ENCODE measurements at places on chromosomes 5 and 9.

GRCh38 chr9:94082553-94082952, 1.7 kb upstream of the PTPDC1 start:
- no peak for DNase-seq

GRCh38 chr9:5864446-5864845, 26.2 kb upstream of the MLANA start:
- DNase-seq: no peak

- no peak for DNase-seq
Observed at GRCh38 chr5:180289433-180289832, 2.5 kb downstream of the MAPK9 start.

GRCh38 chr5:83035373-83036100, 41.7 kb downstream of the TMEM167A start:
- no peak for DNase-seq

GRCh38 chr9:38172586-38172985, 103.6 kb upstream of the SHB start:
- no peak for DNase-seq

- no peak for DNase-seq
Observed at GRCh38 chr5:178093134-178093533, 20.2 kb upstream of the N4BP3 start.

DNA sequence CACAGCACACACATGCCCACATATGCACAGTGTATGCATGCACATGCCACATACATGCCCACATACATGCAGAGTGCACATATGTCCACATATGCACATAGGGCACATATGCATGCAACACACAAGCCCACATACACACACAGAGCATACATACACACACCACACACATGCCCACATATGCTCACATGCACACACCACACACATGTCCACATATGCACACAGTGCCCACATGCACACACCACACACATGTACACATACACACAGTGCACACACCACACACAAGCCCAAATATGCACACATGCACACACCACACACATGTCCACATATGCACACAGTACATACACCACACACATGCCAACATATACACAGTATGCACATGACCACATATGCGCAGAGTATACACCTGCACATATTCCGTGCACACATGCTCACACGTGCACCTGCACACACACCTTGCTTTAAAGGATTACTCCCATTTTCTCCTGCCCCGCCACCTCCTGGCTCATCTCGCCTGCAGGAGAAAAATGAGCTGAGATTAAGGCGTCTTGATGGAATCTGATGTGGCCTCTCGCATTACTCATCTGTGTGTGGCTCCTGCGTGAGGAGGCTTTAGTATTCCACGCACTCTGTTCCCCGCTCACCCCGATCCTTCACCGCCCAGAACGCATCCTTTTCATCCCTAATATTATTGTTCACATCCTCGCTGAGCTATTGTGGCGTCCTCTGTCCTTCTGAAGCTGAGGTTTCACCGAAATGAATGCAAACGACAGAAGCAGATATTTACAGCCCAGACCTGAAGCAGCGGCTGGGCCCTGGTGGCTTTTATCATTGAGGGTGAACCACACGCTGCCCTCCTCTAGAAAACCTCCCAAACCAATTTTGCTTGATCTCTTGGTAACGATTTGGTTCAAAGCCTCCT, 182.7 kb downstream of the OLFM1 start:
- no peak for DNase-seq

- no peak for DNase-seq
Observed at GRCh38 chr9:130336027-130336610, 70.6 kb downstream of the HMCN2 start.

- DNase-seq: no peak
Observed at GRCh38 chr9:104780796-104781395, 17.0 kb downstream of the NIPSNAP3B start.

GRCh38 chr9:8337834-8338766, 538.5 kb upstream of the DMAC1 start:
- no peak for DNase-seq

- DNase-seq: no peak
Observed at GRCh38 chr5:72255237-72255636, 64.8 kb downstream of the MRPS27 start.

DNA sequence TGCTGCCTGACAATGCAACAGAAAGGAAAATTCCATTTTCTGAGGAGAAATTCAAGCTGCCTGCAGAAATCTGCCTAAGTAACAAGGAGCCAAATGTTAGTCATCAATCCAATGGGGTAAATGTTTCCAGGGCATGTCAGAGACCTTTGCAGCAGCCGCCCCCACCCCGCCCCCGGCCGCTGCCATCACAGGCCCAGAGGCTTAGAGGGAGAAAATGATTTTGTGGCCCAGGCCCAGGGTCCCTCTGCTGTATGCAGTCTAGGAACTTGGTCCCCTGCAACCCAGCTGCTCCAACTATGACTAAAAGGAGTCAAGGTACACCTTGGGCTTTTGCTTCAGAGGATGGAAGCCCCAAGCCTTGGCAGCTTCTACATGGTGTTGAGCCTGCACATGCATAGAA, 45.0 kb downstream of the VLDLR start:
- DNase-seq: no peak

GRCh38 chr9:128979111-128979510, 31.6 kb downstream of the NUP188 start:
- no peak for DNase-seq

DNA sequence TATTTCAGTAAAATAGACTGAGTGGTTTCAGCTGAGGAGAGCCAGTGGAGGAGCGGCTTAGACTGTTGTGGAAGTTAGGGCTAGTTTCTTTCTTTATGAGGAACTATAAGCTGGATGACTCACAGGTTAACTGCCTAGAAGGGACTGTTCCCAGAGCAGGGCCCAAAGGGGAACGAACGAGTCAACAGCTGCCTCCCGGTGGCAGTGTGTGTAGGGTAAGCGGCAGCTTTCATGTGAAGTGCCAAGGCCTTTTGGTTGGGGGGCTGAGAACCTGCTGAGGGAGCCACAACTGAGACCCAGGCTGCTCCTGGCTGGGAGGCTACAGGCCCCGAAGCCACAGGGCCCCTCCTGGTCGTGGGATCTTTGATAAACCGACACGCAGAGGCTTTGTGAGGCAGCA, 7.0 kb downstream of the SQSTM1 start:
- DNase-seq: no peak

GRCh38 chr9:17217272-17217671, 82.4 kb downstream of the CNTLN start:
- DNase-seq: no peak

DNA sequence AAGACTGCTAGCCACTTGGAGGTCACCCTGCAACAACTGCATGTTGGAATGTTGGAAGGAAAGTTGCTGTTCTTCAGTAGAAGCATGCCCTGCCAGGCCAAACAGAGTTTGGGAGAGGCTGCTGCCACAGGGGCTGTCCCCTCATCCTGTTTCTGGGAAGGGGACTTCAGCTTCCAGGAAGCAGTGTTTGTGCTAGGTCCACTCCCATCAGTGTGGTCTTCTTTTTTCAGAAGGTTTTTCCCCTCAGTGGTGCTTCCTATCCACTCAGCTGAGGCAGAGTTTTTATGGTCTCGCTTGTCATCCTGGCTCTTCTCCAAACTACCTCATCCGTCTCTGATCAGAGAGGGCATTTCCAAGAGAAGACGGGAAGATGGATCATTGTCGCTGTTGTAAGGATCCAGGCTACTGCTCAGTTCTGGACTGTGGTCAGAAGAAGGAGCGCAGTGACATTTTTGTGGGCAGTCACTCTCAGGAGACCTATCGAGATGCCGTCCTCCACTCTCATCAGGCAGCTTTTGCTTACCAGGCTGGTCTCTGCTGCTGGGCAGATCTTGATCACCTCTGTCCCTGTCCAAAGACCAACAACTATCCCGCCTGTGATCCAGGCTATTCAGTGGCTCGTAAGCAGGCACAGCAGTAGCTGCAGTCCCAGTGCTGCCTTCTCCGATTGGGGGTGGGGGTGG, 97.8 kb upstream of the C5orf63 start:
- no peak for DNase-seq

GRCh38 chr5:95846554-95847260, 24.2 kb upstream of the GLRX start:
- peak; percentile 76 for DNase-seq

DNA sequence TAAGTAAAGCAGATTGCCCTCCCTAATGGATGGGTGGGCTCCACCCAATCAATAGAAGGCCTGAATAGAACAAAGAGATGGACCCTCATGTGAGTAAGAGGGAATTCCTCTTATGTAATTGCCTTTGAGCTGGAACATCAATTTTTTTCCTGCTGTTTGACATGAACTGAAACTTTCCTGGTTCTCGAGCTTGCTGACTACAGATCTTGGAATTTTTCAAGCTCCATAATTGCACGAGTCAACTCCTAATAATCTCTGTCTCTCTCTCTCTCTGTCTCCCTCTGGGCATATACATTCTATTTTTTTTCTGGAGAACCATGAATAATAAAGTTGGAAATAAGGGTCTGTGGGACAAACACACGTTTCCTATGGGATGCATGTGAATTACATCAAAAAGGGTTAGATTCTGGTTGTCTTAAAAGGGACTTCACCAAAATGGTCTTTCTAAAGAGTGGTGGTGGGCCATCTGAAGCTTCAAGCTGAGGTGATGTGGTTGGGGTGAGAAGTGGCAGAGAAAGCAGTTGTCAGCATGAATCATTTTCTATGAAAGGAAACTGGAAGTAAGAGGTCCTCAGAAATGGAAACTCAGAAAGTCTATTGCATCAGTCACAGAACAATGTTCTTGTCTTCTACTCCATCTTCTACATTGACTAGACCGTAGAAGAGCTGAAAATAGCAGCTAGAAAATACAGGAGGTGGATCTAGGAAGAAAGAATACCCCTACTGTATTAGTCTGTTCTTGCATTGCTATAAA, 47.0 kb upstream of the HOMER1 start:
- peak; percentile 34 for DNase-seq

DNA sequence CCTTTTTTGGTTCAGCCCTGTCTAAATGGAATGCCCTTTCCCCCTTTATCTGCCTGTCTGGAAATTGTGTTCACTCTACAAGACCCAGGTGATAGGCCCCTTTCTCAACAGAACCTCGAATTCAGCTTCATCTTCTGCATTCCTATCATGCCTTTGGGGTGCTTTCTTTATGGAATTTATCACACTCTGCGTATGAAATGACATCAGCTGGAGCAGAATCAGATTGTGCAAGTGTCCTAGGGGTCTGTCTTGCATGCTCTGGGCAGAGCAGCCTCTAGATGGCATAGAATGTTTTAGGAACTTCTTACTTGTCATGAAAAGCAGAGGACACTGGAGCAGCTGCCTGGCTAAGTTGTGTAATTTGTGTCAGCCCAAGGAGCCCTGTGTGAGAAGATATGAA, 84.9 kb downstream of the ISL1 start:
- DNase-seq: no peak

- DNase-seq: no peak
Observed at GRCh38 chr9:15276328-15276938, 30.6 kb downstream of the TTC39B start.

DNA sequence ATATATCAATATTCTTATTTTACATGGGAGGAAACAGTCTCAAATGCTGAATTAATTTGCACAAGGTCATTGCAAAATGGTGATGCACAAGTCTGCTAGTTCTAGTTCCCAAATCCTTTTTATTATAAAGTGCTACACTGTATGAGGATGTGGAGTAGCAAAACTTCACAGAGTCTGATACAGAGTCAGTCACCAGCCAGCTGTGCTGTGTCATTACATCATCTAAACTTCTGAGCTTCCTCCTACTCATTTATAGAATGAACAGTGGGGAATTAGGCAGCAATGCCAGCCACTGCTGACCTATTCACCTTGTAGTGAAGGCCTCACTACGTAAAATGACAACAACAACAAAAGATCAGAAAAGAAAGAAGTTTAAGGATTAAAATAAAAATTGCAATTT, 357.8 kb downstream of the TMEM167A start:
- no peak for DNase-seq

Measured in activated naive CD4-positive, alpha-beta T cell treated with anti-CD3 and anti-CD28 coated beads, Interleukin-2, amount 10 ng/mL, durations not matched to agents 7 days and 5 days (primary cell).